Keratinocyte (primary cell): ENCODE measurements at places on chromosomes 7 and 10.

DNA sequence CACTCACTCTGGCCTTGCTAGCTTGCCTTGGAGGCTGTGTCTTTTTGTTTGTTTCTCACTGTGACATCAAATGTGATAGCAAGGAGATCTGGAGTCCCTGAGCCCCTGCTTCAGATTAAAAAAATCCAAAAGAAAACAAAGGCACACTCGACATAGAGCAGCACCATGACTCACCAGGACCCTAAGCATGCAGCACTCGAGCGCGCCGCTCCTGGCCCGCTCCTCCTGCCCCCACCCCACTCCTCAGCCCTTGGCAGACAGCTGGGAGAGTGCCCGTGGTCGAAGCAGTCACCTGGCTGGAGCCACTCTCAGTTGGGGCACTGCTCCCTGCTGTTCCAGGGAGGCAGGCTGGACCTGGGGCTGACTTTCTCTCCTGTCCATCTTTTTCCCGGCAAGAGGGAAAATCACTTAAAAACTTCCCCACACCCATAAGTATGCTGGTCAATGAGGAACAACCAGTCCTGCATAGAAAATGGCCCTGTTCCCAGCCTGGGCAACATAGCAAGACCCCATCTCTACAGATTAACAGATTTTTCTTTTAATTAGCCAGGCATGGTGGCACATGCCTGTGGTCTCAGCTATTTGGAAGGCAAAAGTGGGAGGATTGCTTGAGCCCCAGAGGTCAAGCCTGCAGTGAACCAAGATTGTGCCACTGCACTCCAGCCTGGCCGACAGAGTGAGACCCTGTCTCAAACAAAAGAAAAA, 128.4 kb downstream of the PAXIP1 start:
- no peaks in the 10 kb centered on the region for H3K27me3 ChIP-seq
- no peak for DNase-seq
- no peak overlapping the region for H3K4me3 ChIP-seq
- H3K4me1 ChIP-seq, result no peaks in the 10 kb centered on the region

DNA sequence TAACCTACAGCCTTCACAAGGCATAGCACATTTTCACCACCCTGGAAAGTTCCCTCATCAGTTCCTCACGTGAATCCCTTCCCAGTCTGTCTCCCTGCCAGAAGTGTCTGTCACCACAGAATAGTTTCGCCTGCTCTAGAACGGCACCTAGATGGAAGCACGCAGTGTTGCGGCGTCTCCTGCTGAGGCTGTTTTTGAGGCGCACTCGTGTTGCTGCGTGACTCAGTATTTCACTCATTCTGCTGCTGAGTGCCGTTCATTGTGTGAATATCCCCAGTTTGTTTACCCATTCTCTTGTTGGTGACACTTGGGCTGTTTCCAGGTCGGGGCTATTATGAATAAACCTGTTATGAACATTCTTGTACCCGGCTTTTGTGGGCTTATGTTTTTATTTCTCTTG, 12.8 kb downstream of the NOS3 start:
- peaks cover 3% of the 10 kb centered on the region for H3K27me3 ChIP-seq
- H3K4me3 ChIP-seq, result no peak overlapping the region
- no peak for DNase-seq
- no peaks in the 10 kb centered on the region for H3K36me3 ChIP-seq
- peaks cover 4% of the 10 kb centered on the region for H3K4me1 ChIP-seq

- H3K4me3 ChIP-seq, result no peak overlapping the region
- no peak for DNase-seq
- H3K27ac ChIP-seq, result no peak overlapping the region
- H3K27me3 ChIP-seq, result no peaks in the 10 kb centered on the region
- no peaks in the 10 kb centered on the region for H3K36me3 ChIP-seq
Observed at GRCh38 chr7:28750981-28751380, 207.1 kb downstream of the TRIL start.

GRCh38 chr7:128120976-128121490, 89.8 kb upstream of the LRRC4 start:
- DNase-seq, result no peak
- no peak overlapping the region for H3K4me3 ChIP-seq
- peaks cover 12% of the 10 kb centered on the region for H3K4me1 ChIP-seq
- no peak overlapping the region for H3K27ac ChIP-seq

GRCh38 chr10:128420623-128421022, 294.4 kb upstream of the MKI67 start:
- H3K27ac ChIP-seq, result no peak overlapping the region
- no peaks in the 10 kb centered on the region for H3K36me3 ChIP-seq
- no peaks in the 10 kb centered on the region for H3K4me1 ChIP-seq
- no peak for DNase-seq
